Central memory CD8-positive, alpha-beta T cell (primary cell): ENCODE measurements at places on chromosomes 6 and 20.

- no peak for DNase-seq
Observed at GRCh38 chr6:117233145-117233544, 32.2 kb upstream of the VGLL2 start.

- DNase-seq, result no peak
Observed at GRCh38 chr6:144898052-144898689, 613.0 kb downstream of the UTRN start.

GRCh38 chr6:134870677-134871498, 79.0 kb downstream of the ALDH8A1 start:
- DNase-seq, result no peak

GRCh38 chr6:100509101-100509500, 44.4 kb upstream of the SIM1 start:
- DNase-seq, result no peak

GRCh38 chr20:43682446-43682845, 15.5 kb downstream of the MYBL2 start:
- DNase-seq, result no peak

- no peak for DNase-seq
Observed at GRCh38 chr6:31559958-31560696, 12.0 kb upstream of the LTA start.

GRCh38 chr20:26214991-26215390, 518.3 kb upstream of the ZNF337 start:
- no peak for DNase-seq

- no peak for DNase-seq
Observed at GRCh38 chr20:62697468-62697912, 11.1 kb upstream of the NTSR1 start.

GRCh38 chr6:140007525-140007924, 633.1 kb upstream of the CITED2 start:
- DNase-seq, result no peak

- DNase-seq, result no peak
Observed at GRCh38 chr6:113449051-113449450, 408.1 kb upstream of the MARCKS start.

GRCh38 chr20:2122936-2123335, 21.3 kb downstream of the STK35 start:
- DNase-seq, result no peak
